ENCODE measurements at places on chromosomes 12 and 14.

- DNase-seq: no peak
These were observed 228.1 kb upstream of the AMIGO2 start for GRCh38 chr12:47307680-47308399.

GRCh38 chr14:50768680-50769079 lies 62.3 kb downstream of the NIN start:
- no peak for DNase-seq

DNA sequence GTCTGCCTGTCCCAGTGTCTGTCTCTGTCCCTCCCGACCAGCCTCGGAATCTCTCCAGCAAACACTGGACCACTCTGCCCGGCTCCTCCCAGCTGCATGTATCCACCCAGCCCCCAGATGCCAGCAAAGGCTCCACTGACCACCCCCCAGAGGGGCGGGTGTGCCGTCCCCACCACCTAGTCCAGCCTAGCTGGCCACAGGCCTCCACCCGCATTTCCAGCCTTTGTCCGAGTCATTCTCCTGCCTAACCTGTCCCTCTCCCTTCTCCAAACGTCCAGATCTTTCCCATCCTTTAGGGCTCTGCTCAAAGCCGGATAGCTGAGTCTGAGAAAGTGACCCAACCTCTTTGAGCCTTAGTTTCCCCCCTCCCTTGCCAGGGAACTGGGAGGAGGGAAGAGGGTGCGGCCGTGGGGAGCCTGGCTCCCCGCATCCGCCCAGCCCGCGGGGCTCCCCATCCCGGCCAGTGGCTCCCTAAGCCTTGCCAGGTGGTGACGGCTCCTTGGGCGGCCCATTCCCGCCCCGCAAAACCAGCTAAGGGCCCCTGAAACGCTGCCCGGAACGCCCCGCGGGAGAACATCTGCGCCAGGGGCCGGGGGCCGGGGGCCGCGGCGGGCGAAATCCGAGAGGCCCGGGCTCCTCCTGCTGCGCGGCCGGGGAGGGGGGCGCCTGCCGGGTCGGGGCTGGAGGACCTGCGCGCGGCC lies 34.6 kb upstream of the ANKRD9 start:
- DNase-seq: no peak

GRCh38 chr12:45125997-45126396 lies 75.1 kb upstream of the DBX2 start:
- DNase-seq: no peak

GRCh38 chr14:53958628-53959027 lies 2.0 kb upstream of the BMP4 start:
- DNase-seq: no peak

GRCh38 chr14:37591311-37591940 lies 3.6 kb downstream of the FOXA1 start:
- DNase-seq: no peak

GRCh38 chr12:120199595-120200306 lies 1.2 kb downstream of the RPLP0 start:
- peak; percentile 93 for DNase-seq

GRCh38 chr12:109047081-109047805 lies 5.1 kb upstream of the USP30 start:
- DNase-seq: no peak

All from GM04503 (cell line).